ENCODE measurements at places on chromosomes 2 and 18.

DNA sequence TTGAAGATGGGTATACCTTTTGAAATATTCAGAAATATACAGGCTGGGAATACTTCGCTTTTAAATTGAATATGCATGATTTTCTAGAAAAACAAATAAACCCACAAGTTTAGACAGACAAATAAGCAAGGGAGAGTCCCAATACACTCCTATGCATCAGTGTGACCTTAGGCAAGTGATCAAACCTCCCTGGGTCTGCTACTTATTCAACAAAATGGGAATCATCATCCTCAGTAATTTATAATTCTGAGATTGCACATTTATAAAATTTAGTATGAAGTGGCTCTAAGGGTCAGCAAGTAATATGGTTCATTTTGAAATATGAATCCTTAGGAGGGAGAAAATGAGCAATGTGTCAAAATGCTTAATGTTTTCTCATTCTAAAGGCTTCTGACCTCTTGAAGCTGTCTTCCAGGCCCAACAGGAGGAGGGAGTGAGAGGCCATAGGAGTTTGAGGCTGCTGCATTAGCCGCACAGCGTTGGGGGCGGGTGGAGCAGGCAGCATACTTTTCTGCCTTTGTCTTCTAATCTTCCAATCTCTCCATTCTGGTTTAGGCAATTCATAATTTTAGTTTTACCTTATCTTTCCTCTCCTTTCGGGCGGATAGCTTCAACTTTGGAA, 155.1 kb downstream of the TRIB2 start:
- no peak for DNase-seq

DNA sequence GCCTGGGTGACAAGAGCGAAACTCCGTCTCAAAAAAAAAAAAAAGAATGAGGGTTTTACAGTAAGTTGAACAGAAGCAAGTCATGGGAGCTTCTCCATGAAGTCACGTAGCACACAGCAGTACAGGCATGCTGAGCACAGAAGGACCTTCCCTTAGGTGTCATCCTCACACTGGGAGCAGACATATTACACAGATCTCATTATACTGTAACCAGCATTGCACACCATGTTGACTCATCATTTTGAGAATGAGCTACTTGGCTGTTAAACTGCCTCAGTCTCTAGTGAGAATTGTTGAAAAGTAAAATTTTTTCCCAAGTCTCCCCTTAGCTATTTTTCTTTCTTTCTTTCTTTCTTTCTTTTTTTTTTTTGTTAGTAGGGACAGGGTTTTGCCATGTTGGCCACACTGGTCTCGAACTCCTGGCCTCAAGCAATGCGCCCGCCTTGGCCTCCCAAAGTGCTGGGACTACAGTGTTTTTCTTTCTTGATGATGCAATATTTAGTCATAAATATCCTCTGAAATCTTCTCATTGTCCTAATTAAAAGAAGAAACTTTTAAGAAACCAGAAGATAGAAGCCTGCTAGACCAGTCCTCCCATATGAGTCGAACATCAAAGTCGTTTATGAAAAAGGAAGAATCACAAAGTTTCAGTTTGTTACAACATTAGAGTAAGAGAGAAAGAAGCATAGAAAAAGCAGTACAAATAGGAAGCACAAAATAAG, 37.9 kb upstream of the PPP1CB start:
- DNase-seq: no peak

DNA sequence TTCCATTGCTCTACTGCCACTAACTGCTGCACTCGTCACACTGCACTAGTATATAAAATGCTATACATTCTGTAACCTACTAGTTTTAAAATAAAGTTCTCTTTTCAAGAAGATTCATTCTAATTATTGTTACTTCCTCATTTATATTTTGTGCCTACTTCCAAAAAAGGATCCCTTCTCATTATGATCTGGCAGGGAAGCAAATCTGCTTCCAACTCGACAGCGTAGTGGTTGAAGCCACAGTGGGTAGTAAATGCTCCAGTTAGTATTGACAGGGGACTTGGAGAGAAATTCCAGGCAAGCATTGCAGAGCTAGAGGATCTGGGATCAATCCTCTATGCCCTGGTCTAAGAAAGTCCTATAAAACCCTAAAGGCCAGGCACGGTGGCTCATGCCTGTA, 53.3 kb upstream of the AP1S3 start:
- DNase-seq: no peak

GRCh38 chr2:52934323-52934898, 833.2 kb upstream of the CHAC2 start:
- DNase-seq: no peak

DNA sequence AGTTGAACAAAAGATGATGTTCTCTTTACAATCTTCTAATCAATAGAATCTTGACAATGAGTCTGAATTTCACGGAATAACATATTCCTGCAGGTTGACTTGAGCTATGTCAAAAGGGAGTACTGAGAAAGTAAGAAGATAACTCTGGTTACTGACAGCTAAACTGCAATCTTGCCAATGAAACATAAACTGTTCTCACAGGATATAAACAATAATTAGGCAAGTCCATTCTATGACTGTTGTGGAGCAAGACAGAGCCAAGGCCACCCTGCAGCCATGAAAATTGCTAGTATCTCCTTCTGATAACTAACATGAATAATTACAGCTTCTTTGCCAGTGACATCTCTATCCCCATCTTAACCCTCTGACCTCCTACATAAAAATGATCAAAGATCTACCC, 6.3 kb upstream of the RPRD1A start:
- DNase-seq: no peak

- no peak for DNase-seq
Measured at GRCh38 chr18:11726556-11726955, 37.5 kb downstream of the GNAL start.

- no peak for DNase-seq
Measured at GRCh38 chr2:205989271-205990071, 96.5 kb downstream of the INO80D start.

GRCh38 chr18:7904529-7904928, 337.4 kb downstream of the PTPRM start:
- DNase-seq: no peak

GRCh38 chr2:36717603-36718266, 21.2 kb downstream of the VIT start:
- no peak for DNase-seq

DNA sequence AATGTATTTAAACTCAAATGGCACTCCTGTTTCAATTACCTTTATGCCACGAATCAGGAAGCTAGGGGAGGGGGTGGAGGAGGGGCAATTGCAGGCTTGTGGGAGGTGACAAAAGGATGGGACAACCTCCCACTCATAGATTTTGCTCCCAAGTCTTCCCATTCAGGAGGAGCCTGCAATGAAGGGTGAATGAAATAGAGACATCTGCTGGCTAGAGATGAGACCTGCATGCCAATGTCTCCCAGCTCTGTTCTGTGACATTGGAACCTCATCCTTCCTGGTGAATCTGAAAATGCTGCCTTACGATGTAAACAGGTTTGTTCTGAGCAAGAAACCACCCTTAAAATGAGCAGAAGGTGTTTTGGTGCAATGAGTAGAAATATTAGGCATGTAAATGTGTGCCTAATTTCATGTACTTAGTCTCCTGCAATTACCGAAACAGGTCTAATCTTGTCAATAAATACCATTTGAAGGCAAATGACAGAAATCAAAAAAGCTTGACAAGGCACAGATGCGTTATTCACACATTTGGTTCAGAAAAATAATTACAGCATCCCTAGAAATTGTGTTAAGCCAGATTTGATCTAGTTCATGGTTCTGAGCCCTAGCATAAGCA, 2.7 kb upstream of the PID1 start:
- no peak for DNase-seq

- no peak for DNase-seq
Measured at GRCh38 chr2:176324862-176325261, 55.6 kb downstream of the MTX2 start.

DNA sequence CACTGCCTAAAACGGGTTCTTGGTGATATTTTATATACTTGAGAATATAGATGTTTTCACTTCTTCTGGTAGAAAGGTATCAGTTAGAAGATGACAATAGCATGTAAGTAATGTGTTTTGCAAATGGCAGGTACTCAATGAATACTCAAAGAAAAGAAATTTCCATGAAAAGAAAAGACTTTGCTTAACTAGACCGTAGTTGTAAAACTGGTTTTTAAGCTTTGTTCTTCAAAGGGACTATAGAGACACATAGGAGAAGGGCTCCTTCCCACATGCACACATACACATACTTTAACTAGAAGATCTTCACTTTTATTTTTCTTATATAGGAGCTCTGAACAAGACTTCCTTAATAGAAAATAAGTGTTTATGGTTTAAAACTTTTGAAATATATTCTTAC, 215.3 kb upstream of the RND3 start:
- no peak for DNase-seq

GRCh38 chr2:207711750-207712530, 500 bp downstream of the CCNYL1 start:
- peak; percentile 13 for DNase-seq

DNA sequence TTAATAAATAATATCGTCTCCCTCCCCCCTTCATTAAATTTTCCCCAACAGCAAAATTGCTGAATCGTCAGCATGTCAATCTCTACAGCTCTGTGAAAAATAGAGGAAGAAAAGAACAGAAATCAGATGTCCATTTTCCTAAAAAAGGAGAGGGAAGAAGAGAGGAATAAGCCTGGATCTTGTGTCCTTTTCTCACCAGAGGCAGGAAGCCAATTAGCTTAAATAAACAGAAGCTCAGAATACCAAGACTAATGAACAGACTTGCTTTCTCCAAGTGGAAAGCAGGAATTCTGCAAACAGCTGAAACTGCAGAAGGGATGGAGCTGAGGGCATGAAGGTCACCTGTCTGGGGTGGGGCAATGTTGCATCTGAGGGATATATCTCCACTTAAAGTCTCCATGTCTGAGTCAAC, 265.7 kb downstream of the CCDC85A start:
- DNase-seq: no peak

- DNase-seq: no peak
Measured at GRCh38 chr2:39512434-39512935, 75.4 kb upstream of the MAP4K3 start.

DNA sequence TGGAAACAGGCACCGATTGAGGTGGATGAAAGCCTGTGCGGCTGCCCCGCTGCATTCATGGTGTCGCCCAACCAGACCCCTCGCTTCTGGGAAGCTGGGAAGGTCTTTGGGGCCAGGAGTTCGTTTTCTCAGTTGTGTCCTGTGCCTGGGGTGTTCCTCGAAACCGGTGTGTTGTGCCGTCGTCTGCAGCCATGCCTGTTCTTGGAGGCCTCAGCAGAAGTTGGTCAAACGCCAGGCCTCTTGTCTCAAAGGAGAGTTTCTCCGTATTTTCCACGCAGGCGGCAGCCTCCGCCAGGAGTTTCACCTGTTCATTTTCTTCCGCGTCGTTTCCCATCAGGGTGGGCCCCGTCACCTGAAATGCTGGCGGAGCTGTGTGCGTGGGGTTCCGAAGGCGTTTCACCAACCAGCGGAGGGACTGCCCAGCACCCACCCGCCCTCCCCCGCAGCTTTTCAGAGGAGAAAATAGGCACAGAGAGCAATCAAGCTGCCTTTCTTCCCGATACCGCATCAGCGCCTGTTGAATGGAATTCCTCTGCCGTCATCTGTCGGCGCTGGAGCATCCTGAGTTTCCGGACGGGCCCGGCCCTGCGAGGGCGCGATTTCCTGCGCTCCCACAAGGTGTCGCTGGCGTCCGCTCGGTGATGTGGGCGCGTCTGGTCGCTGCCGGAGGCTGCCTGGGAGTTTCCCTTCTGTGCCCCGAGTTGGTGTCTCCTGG, 17.0 kb upstream of the NFATC1 start:
- DNase-seq: peak; percentile 73

DNA sequence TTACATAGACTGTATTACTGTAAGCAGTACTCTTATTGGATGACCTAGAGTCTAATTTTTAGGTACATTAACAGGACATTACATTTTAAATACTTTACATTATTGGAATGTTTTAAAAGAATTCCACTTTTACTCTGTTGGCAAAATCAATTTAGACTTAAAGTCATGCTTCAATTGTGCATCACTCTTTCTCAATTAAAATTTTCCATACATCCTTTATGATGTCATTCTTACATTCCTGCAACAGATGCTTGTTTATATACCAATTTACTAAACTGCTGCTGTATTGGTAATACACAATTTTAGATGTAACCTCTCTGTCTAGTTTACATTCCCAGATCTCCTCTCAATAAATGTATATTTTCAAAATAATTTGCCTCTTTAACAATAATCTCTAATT, 440.1 kb downstream of the ZEB2 start:
- no peak for DNase-seq

DNA sequence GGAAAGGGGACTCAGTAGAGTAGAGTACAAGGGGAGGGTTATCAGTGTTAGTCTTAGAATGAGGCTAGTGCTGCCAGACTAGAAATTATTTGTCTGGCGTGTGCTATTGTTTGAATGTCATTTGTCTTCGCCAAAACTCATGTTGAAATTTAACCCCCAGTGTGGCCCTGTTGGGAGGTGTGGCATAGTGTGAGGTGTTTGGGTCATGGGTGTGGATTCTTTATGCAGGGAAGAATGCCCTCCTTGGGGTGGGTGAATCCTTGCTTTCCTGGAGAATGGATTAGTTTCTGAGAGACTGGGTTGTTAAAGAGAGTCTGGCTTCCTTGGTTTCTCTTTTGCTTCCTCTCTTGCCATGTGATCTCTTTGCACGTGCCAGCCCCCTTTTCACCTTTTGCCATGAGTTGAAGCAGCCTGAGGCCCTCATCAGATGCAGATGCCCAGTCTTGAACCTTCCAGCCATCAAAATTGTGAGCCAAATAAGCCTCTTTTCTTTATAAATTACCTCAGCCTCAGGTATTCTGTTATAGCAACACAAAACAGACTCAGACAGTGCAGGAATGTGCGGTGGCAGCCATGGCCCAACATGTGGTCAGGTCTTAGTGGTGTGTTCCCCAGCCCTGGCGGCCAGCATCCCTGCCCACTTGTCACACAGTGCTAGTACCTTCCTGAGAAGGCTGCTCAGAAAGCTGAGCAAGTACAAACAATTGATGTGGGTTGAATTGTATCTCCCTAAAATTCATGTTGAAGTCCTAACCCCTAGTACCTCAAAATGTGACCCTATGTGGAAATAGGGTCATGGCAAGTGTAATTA, 48.4 kb upstream of the NAB1 start:
- DNase-seq: no peak

DNA sequence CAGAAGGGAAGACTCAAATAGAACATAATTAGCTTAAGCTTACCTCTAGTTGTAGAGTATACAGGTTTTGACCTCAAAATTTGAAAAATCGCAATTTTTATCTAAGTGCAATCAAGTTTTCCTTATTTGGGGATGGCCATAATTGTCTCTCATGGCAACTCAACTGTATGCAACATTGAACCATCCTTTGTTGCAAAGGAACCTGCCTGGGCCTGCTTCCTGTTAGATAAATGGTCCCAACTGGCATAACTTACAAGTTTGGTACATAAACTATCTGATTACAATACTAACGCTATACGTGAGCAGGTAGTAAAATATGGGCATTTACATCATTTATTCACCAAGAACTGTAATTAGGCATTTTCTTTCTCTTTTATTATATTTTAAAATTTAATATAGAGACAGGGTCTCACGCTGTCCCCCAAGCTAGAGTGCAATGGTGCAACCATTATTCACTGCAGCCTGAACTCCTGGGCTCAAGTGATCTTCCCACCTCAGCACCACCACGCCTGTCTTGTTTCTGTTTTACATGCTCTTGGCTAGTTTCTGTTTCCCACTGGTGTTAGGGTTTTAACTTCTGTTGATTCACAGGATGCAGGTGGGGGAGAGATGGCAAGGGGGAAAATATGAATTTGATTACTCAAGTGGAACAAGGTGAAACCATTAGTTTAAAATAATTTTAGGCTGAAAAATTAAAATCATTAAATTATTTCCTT, 55.3 kb upstream of the B3GNT2 start:
- no peak for DNase-seq
